Esophagus muscularis mucosa (tissue), 4 donors: ENCODE measurements at places on chromosomes 2 and 18. TPM values are rescaled to one million over a fixed set of nuclear protein-coding genes. Genes with fewer than 3 reads are reported as not detected.

DES gene
- total RNA-seq: 23,535 TPM

LIMS3 gene
- 7.0 TPM for total RNA-seq

DPYSL5 gene
- 0.50 TPM for total RNA-seq

KRTCAP3 gene
- total RNA-seq: not detected

DPY30 gene
- 83.1 TPM for total RNA-seq

CHRND gene
- total RNA-seq: not detected

IL36A gene
- not detected for total RNA-seq

ACMSD gene
- total RNA-seq: not detected

DNAJC27 gene
- 8.6 TPM for total RNA-seq

SLC9A2 gene
- 0.06 TPM for total RNA-seq

REG3A gene
- total RNA-seq: not detected

- no peak for DNase-seq
Observed at GRCh38 chr2:174585146-174585545, 12.5 kb downstream of the WIPF1 start.

DNA sequence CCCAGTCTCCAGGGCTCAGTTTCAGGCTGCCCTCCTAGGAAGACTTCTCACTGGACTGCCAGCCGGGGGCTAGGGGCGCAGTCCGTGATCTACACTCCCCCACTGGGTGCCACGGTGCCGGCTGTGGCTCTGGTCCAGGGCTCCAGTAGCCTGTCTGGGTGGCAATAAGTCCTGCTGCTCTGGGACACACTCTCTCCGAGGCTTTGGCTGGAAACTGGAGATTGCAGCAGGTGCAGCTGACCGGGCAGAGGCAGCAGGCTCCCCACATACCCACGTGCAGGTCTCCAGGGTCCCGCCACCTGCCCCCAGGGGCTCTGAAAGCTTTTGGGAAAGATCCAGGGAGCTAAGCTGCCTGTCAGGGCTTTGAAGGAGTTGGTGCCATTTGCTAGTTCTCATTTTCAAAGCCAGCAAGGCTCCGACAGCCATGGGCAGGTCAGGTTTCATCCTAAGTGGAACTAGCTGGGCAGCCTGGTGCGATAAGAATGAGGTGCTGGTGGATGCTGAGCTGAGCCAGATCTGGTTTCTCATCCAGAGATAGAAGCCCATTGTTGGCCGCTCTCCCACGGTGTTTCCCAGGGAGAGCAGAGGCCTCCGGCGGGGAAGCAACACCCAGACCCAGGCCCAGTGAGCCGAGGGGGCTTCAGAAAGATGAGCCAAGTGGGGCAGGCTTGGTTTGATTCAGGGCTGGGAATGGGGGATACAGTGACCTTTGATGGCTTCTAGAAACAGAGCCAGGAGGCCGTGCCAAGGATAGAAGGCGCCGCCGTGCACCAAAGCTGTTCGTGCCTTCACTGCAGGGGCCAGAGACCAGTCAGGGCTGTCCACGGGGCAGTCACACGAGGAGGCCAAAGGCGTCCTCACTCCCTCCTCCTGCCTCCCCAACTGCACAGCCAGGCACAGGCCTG lies 141.7 kb upstream of the GPC1 start:
- peak; percentile 89 for DNase-seq

DNA sequence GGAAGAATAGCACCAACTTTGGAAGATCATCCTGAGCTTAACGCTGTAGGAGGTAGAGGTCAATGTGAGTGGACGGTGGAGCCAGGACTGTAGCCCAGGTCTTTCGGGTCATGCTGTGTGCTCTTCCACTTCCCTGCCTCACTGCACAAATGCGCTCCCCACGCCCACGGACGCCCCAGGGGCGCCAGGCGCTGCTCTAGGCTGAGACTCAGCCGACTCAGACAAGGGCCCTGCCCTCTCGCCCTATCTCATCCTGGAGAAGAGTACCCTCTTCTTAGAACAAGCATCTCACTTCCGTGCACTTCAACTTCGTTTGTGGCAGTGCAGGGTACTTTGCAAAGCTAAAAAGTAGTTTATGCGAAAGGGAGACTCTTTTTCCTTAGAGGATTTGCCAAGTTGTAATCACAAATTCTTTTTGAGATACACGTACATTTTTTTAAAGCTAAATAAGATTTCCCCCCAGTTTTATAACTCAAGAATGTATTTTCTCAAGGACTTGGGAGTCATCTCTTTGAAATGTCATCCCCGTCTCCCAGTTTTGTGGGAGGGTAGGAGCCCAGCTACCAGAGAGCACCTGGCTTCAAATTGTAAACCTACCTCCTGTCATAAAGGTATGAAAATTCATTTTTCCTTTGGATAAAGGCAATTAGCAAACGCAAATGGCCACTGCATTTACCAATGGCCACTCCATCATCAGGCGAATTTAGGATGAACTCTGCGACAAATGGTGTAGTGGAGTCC lies 1.2 kb upstream of the PRELID3A start:
- DNase-seq: no peak

- no peak for DNase-seq
Observed at GRCh38 chr2:242020196-242021004, 150.9 kb downstream of the RTP5 start.

- DNase-seq: peak; percentile 81
Observed at GRCh38 chr18:59232309-59233016, 12.5 kb downstream of the GRP start.

- no peak for DNase-seq
Observed at GRCh38 chr2:145760781-145761649, 1241.1 kb upstream of the ZEB2 start.

GRCh38 chr2:150548527-150548926 lies 61.1 kb upstream of the RND3 start:
- no peak for DNase-seq

DNA sequence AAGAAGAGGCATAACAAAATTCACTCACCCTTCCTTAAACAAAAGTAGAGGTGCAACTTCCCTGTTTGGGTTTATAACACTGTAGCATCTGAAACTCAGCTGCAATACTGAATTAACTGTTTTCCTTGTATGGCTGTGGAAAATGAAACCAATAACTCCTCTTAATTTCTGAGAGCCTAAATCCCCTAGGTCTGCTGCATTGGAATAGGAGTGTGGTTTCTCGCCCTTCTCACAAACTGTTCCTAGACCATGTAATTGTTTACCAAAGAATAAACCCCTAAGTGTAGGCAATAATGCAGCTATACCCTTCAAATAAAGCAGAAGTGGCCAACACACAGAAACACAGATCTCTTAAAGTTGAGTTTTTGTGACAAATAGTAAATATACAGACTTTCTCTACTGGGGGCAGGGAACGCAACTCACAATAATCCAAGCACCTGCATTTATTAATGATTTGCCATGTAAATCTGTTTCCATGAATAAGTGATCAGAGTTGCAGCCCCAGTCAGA lies 52.0 kb downstream of the RASGRP3 start:
- DNase-seq: no peak

GRCh38 chr2:136250131-136250530 lies 132.2 kb upstream of the CXCR4 start:
- peak; percentile 37 for DNase-seq

DNA sequence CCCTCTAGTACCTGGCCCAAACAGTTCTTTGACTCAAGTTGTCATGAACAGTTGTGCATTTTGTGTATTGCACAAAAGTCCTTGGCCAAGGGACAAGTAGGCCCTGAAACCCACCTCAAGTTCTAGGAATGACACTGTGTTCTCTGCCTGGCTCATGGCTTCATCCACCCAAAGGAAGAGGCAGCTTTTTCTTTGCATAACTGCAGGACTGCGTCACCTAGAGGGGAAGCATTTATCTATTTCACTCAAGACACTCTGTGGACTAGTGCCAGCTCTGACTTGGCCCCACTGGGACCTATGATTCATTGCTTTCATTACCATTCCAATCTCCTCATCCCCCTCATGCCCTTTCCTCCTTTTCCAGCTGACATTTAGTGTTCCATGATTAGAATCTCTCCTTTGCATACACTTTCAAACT lies 119.3 kb upstream of the SIX2 start:
- peak; percentile 94 for DNase-seq

- no peak for DNase-seq
Observed at GRCh38 chr18:6323319-6323889, 91.3 kb downstream of the L3MBTL4 start.

- DNase-seq: no peak
Observed at GRCh38 chr2:65528241-65528574, 95.8 kb upstream of the SPRED2 start.

DNA sequence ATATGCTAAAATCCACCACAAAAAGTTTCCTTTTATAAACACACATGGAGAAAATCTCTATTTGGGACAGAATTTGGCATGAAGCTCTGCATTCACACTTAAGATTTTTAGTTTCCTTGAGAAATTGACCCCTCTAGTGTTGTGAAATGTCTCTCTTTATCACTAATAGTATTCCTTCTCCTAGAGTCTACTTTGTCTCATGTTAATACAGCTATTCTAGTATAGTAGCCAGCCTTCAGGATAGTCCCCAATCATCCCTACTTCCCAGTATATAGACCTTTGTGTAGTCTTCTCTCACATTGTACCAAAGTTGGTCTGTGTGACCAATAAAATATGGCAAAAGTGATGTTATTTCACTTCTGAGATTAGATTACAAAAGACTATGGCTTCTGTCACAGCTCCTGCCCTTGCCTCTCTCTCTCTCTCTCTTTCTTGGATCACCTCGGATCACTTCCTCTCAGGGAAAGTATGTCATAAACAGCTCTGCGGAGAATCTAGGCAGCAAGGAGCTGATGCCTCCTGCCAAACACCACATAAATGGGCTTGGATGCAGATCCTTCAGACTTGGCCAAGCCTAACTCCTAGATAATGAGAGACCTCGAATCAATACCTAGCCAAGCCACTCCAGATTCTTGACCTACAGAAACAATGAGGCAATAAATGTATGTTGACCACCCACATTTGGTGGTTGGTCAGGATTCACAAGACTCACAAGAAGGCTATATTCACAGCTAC lies 59.7 kb upstream of the NABP1 start:
- DNase-seq: no peak

GRCh38 chr2:30680121-30680520 lies 127.1 kb downstream of the CAPN13 start:
- peak; percentile 79 for DNase-seq

DNA sequence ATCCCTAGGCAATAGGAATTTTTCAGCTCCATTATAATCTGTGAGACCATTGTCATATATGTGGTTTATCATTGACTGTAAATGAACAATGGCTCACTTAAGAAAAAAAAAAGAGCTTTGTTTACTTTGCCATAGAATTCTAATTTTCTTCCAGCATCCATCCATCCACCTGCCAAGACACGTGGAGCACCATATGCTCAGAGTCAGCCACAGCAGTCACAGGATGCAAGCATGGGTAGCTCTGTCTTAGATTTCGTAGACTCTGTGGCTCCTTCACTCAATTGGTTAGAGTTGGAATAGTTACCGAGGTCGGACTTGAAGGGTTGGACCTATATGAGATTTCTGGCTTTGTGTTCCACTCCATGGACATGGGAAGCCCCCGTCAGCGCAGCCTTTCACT lies 75.6 kb downstream of the COA5 start:
- peak; percentile 39 for DNase-seq

DNA sequence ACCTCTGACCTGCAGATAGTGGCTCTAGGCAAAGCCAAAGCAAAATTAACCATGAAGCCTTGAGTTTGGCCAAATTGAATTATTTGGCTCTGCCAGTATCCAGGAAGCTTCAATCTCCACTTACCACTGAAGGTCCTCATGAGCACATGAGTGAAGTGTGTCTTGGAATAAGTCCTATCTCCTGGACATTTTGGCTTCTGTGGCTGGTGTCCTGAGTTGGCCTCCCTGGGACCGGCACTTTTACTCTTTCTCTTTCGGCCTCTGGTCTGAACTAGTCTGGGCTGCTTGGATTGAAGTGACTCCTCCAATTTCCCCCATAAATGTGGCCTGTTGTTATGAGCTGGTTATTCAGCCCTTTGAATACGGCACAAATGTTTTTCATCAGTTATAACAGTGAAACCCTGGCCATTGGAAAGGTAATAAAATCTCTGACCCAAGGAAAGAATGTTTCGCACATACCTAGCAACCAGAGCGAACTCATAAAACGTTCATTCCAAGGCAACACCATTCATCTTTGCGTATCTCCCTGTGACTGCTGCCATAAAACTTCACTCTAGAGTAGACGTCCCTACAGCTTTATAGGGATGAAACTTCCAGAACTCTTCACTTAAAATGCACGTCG lies 216.4 kb downstream of the LPIN1 start:
- no peak for DNase-seq

DNA sequence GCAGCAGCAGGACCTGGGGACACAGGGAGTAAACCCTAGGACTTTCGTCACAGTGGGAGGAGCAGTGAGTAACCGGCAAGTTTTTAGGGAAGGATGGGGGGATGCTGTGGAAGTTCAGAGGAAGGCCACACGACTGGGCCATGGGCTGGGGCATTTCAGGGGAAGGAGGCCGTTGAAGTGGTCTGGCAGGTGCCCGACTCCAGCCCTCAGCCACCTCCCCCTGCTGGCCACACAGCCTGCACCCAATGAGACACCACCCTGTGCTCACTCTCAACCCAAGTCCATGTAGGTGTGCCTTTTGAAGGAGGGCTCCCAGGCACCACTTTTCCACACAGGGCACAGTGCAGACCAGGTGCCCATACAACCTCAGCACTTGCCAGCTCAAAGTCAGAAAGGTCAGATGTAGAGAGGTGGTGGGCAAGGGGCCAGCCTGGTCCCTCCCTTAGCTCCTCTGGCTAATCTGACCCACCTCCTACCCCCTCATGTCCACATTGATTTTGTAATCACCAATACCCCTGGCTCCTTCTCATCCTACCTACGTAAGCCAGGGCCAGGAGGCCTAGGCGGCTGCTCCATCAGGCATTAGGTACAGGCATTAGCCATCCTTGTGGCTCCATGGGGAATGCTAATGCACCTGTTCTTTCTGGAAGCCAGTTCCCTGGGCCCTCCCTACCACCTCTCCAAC lies 211.2 kb downstream of the SMAD2 start:
- no peak for DNase-seq

DNA sequence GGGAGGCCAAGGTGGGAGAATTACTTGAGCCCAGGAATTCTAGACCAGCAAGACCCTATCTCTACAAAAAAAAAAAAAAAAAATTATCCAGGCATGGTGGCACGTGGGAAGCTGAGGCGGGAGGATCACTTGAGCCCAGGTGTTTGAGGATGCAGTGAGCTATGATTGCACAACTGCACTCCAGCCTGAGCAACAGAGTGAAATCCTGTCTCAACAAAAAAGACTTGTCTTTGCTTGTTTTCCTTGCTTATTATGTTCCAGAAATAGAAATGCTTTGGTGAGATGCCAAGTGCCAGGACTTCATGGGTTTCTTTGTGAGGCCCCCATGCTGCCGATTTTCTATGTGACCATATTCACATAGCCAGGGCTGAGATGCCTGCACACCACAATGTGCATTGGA lies 9.0 kb downstream of the DCDC2C start:
- no peak for DNase-seq

DNA sequence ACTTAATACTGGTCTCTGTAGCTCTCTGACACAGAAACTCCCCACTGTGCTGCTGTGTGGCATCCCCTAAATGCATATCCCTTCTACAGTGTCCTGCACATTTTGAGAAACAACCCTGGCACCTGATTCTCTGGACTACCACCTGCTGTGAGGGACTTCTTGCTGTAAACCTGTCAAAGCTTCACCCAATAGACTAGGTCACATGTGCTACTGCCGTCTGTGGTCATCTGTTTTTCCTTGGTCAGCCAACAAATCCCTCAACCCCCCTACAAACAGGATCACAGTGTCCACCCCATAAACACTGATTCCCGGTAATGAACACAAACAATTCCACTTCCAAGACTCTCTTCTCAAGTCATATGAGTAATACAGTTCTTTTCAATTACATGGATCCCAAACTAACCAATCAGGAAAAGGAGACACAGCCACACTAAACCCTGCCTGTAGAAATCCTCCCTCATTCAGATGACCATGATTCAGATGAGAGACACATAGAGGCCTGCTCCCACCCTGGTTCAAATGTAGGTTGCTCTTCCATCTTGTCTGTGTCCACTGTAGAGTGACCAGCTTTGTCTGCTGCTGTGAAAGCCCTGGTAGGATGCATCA lies 1157.4 kb downstream of the RPIA start:
- no peak for DNase-seq
